ENCODE measurements at places on chromosomes 2 and 18.

- no peak for DNase-seq
These were observed 943 bp downstream of the INPP5D start for GRCh38 chr2:233060980-233061590.

DNA sequence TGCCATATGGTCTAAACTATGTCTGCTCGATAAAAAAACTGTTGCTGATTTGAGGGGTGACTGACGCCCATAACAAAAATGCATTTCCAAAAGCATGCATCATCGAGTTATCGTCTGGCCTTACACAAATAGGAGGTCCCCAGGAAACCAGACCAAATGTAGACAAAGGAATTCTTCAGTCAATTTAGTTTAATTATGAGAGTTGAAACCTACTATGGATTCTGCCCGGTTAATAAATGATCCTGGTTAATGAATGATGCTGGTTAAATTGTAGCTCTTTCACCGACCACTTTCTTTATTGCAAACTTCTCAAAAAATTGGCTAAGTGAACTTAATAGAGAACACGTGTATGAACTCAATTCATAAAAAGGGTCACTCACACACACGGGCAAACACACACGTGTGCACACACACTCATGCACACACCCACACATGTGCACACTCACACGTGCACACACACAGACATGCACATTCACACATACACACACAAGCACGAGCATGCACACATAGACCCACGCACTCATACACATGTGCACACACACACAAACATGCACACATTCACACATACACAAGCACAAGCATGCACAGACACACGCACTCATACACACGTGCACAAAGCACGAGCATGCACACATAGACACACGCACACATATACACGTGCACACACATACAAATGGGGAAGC lies 59.0 kb upstream of the SALL3 start:
- DNase-seq: no peak

- peak; percentile 41 for DNase-seq
These were observed 487.4 kb upstream of the ZEB2 start for GRCh38 chr2:145007093-145007959.

DNA sequence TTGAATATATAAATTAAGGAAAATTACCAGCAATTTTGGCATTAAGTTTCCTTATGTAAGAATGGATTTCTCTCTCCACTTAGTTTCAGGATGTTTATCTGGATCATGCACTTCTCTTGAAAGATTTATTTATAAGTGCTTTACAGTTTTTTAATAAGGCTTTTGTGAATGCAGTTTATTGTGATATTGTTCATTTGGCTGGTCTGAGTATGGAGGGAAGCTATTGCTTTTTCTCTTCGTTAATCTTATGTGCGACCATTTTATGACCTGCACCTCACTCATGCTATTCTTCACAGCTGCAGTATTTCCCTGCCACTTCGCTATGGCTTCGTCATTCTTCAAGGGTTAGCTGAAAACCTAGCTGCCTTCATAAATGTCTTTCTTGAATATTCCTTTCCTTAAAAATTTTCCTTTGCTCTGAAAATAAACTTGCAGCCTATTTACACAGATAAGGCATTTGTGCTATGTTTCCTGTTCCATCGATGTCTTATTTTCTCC lies 233.4 kb downstream of the SOCS6 start:
- DNase-seq: no peak
